ENCODE measurements at places on chromosomes 12 and 14.

- no peak for DNase-seq
Measured at GRCh38 chr12:22808860-22809259, 183.9 kb downstream of the ETNK1 start.

GRCh38 chr14:70776197-70776596 lies 33.1 kb downstream of the MAP3K9 start:
- no peak for DNase-seq

- DNase-seq = no peak
Measured at GRCh38 chr12:47862881-47863280, 41.9 kb downstream of the VDR start.

DNA sequence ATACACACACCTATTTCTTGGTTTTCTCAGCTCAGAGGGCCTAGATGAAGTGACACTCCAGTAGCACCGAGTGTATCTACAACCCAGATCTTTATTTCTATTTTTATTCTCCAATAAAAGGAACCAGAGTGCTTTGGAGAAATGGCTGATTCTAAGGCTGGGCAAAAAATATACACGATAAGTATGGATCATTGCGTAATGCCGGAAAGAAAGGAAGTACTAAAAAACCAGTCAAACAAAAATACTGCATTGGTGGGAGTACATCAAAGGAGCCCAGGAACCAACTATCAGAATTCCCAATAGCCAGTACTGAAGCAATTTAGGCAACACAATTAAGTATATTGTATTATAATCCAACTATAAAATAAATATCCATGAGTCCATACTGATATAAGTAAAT lies 400.9 kb upstream of the CCDC196 start:
- no peak for DNase-seq

DNA sequence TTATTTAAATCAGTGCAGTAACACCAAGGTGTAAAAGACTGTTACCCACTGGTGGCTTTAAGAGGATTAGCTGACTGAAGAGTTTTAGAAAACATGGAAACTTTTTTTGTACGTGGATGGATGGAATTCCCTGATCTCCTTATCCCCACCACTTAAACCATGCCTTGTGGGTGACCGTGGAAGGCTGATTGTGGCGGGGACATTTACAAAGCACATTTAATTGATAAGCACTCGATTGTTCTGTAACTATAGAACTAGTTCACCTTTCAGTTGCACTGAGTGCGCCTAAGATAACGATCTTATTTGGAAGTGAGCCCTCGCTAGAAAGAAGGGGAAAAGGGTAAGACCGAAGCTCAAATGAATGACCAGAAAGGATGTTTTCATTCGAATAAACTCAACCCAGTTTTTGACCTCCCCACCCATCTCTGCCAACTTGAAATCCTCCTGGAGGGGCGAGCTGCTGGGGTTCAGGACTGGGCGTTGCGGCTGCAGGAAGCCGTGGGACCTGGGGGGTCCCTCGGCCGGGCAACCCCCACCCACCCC lies 688 bp upstream of the RASSF3 start:
- DNase-seq = no peak

All from activated T-helper 1 cell treated with anti-CD3 and anti-CD28 coated beads, Interleukin-2, amount 50 U/mL, for 16 hours (primary cell).